ENCODE measurements at places on chromosomes 16 and 17. TPM values are rescaled to one million over a fixed set of nuclear protein-coding genes. Genes with fewer than 3 reads are reported as not detected.

Gene TNP2
- total RNA-seq: not detected

Gene PRR15L
- not detected for total RNA-seq

GRCh38 chr16:9268446-9268845 is 177.0 kb downstream of the HAPSTR1 start:
- no peak for DNase-seq

GRCh38 chr16:81112453-81112852 is 16.3 kb upstream of the GCSH start:
- DNase-seq: no peak
